ENCODE measurements at places on chromosomes 4 and X.

- DNase-seq, result no peak
Measured at GRCh38 chrX:86507331-86507730, 359.1 kb downstream of the DACH2 start.

DNA sequence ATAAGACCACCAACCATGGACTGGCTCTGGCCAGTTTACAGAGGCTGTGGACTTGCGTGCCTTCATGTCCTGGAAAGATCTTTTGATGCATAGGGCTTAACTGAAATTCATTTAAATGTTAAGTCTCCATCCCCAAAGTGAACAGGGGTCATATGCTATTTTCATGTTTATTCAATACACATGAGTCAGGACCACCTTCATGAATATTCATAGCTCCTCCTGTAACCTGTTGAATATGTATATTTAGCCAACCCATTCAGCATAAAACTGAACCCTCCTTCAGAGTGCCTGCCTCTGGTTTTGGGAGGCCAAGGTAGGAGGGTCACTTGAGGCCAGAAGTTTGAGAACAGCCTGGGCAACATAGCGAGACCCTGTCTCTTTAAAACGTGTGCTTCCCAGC lies 7.1 kb downstream of the CTPS2 start:
- no peak for DNase-seq

DNA sequence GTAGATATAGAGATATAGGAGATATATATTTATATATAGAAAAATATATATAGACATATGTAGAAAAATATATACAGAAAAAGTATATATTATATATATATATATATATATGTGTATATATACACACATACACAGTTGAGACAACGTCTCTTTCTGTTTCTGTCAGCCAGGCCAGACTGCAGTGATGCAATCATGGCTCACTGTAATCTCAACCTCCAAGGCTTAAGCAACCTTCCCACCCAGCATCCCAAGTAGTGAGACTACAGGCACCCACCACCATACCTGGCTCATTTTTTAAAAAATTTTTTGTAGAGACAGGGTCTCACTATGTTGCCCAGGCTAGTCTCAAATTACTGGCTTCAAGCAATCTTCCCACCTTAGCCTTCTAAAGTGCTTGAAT lies 426.3 kb downstream of the GPM6A start:
- no peak for DNase-seq

DNA sequence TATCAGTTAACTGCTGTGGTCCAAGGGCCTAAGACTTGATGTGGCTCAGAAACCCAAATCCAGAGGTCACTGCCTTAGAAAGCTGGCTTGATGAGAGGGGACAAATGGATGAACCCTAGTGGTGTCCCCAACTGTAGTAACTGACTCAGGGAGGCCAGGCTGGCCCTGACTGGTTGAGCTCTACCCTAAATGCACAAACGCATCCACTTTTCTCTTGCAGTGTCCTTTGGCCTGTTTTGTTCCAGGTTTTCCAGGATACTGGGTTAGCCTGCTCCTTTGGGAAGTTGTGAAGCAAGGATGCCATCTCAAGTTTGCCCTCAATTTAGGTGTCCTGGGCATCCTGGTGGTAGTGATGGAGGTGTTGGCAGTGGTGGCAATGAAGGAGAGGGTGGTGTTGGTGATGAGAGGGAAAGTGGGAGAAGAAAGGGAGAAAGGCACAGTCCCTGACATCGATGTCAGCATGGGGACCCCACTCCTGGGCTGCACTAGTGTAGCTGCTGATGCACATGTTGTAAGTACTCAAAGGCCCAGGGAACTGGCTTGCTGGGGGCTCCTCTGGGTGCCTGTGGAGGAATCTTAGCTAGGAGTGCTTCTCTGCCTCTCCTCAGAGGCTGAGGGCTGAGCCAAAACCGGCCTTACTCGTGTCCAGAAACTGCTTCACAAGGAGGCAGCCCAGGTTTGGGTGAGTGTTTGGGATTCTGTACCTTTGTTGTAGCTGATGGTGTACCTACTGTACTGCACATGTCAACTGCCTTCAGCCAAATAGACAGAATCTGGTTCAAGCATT lies 2.9 kb upstream of the HAND2 start:
- no peak for DNase-seq

- DNase-seq, result no peak
Measured at GRCh38 chr4:14018191-14018853, 390.8 kb upstream of the BOD1L1 start.

DNA sequence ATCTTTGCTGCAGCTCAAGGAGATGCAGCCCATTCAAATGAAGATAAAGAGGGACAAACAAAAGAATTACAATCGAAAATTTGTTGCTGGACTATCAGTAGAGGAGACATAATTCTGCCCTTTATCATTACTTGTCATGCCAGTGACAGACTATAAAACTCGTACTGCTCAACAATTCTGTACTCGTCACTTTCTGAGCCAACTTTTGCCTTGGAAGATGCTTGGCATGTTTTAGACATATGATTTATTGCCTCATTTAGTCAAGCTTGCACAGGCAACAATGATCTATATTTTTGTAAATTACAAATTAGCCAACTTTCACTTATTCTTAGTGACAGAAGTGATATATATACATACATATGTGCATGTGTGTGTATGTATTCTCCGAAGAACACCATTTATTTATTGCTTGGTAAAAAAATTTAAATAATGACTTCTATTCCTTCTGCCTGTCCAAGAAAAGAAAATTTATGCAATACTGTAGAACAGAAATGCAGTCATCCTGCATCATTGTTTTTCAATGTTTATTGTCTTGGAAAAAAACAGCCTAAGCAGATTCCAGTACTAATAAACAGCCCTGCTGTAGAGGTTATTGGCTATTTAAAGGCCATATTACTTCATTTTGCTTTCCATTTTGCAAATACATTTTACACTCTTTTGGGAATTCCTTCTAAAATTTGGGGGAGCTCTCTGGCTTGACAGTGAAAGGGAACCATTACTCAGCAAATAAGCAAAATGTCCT lies 374.9 kb upstream of the GALNT7 start:
- no peak for DNase-seq

- DNase-seq, result no peak
Measured at GRCh38 chr4:112940336-112940735, 109.1 kb upstream of the ANK2 start.

DNA sequence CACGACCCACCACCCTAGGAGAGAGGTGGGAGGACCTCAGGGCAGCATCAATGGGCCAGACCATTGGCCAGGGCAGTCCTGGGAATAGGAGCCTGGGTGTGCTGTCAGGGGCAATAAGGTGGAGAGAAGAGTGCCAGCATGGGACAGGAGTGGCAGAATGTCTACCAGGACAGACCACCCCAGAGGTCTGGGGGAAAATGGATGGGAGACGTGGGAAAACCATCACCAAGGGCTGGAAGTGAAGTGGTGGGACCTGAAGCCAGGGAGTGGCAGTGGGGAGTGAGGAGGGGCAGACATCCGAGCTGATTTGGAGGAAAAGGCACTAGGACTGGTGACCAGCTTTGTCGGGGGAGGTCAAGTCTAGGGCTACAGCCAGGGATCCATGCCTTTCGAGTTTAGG lies 993 bp downstream of the EVC2 start:
- no peak for DNase-seq

DNA sequence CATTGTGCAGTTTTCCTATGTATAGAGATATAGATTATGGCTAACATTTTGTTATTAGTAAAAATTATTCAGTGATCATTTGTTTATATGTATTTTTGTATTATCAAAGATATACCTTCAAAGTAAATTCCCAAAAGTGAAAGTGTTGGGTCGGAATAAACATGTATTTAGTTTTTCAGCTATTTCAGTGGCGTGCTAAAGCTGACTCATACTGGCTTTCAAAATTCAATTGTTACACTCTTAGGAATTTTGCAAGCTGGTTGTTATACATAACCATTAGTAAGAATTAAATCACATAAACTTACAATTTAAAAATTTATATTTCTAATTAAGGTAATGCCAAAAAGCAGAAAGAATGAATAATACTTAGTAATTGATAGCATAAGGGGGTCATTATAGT lies 288.4 kb upstream of the NRK start:
- no peak for DNase-seq

- DNase-seq, result no peak
Measured at GRCh38 chr4:61909031-61909430, 708.9 kb downstream of the ADGRL3 start.

DNA sequence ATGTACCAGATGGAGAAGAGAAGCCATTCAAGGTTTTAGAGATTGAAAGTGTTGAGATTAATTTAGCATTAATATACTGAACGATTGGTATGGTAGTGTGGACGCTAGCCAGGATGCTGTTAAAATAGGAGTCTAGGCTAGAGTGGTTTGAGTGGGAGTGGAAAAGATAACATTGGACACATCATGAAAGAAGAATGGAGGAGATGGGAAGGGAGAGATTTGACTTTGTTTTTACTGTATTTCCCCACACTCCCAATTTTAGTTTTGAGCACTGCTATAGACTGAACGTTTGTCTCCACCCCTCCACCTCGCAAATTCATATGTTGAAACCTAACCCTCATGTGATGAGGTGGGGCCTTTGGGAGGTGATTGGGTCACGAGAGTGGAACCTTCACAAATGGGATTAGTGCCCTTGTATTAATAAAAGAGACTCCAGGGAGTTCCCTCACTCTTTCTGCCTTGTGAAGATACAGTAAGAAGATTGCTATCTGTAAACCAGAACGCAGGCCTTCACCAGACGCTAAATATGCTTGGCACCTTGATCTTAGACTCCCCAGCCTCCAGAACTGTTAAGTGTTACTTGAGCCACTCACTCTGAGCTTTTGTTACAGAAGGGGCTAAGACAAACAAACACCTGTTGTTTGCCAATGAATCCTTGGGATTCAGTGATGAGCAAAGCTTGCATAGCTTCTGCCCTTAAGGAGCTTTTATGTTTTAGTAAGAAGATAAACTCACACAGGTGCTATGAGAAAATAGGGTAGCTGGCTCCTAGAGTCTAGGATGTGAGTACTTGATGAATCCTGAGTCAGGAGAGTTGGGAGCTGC lies 25.8 kb downstream of the USP9X start:
- no peak for DNase-seq

DNA sequence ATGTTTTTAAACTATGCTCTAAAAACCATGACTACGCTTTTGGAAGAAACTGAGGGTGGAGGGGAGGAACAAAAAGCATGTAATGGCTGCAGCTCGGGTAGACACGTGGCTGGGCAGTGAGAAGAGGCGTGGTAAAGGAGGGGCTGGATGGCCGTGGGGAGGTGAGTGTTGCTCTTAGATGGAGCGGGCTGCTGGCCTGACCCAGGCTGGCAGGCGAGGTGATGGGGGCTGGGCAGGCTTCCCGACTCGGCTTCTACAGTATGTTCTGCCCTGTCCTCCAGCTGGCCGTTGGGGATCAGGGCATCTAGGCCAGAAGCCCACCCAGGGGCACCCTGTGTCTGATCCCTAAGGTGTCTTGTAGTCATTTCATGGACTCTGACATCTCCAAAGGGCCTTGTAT lies 60.7 kb downstream of the EFHC2 start:
- DNase-seq, result no peak

GRCh38 chr4:57184378-57185029 lies 74.3 kb upstream of the IGFBP7 start:
- no peak for DNase-seq

- DNase-seq, result no peak
Measured at GRCh38 chr4:48841045-48841827, 10.3 kb downstream of the OCIAD1 start.

- DNase-seq, result no peak
Measured at GRCh38 chrX:12700745-12701144, 90.5 kb upstream of the PRPS2 start.

- no peak for DNase-seq
Measured at GRCh38 chr4:973431-974397, at the start of gene DGKQ. Gene DGKQ, minus strand, starts transcription at chr4:973569. Its CDS starts 87 bp downstream, at chr4:973482.

DNA sequence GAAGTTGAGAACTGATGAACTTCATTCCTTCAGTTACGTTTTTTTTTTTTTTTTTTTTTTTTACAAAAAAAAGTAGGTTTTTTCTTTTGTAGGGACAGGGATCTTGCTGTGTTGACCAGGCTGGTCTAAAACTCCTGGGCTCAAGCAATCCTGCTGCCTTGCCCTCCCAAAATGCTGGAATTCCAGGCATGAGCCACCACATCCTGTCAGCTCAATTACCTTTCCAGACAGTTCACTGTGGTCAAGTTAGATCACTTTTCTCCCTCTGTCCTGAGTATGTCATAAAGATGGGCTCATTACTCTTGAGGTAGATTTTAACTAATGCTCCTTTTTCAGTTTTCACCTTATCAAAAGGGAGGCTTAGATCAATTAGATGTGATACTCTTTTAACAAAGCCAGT lies 10.8 kb upstream of the NR3C2 start:
- no peak for DNase-seq

DNA sequence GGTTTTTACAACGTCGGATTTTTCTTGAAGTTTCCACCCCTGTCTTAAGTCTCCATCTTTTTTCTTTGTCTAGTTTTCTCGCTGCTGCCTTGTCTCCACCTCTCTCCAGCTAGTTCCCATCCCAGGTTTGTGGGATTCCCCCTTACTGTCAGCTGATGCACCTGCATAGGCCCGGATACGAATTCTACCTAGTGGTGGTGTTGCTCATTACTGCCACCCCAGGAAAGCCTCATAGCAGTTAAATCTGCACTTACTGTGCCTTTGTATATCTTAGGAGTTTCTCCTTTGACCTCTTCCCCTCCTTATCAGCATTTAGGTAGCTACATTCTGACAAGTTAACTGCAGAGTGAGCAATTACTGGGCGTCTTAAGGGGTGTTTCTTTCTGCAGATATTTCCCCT lies 1693.1 kb upstream of the TENM3 start:
- DNase-seq, result no peak

- peak; percentile 44 for DNase-seq
Measured at GRCh38 chrX:129875669-129876068, 30.3 kb upstream of the UTP14A start.

DNA sequence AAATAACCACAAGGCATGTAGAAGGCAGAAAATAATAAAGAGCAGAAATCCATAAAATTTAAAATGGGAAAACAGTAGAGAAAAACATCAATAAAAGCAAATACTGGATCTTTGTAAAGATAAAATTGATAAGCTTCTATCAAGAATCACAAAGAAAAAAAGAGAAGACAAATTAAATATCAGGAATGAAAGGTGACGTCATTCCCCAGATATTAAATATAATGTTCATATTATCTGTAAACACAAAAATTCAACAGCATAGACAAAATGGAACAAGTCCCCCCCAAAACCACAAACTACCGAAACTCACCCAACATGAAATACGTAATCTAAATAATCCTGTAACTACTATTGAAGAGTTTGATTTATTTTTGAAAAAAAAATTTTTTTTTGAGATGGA lies 30.5 kb upstream of the FAM120C start:
- no peak for DNase-seq

DNA sequence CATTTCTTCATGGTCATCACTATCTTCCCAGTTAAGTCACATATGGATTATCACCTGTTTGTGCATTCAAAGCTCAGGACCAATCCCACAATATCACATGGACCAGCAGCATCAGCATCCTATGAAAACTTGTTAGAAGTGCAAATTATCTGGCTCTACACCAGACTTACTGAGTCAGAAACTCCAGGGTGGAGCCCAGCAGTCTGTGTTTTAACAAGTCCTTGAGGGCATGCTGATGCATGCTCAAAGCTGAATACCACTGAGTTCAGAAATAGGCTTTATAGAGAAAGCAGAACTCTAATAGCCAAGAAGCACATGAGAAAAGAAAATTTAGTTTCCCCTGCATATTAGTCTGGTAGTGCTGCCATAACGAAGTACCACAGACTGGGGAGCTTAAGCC lies 62.4 kb upstream of the GABRQ start:
- DNase-seq, result no peak

Measured in non-pigmented ciliary epithelial cell (primary cell).